T follicular helper cell (primary cell): ENCODE measurements at places on chromosomes 11 and 22.

DNA sequence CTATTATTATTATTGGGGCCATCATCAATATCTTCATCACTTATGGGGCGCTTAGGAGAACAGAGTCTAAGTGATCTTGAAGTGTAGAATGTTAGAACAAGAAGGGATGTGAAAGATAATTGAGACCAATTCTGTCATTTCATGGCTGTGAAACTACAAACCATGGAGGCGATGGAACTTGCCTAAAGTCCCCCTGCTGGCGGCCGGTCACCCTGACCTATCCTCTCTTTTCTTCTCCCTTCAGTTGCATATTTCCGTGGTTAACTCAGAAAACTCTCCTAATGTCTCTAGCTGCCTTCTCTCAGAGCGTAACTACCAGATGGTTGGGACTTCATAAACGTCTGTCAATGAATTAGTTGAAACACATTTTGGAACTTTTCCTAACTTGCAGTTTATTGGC, 6.6 kb upstream of the OR4B1 start:
- no peak for DNase-seq

DNA sequence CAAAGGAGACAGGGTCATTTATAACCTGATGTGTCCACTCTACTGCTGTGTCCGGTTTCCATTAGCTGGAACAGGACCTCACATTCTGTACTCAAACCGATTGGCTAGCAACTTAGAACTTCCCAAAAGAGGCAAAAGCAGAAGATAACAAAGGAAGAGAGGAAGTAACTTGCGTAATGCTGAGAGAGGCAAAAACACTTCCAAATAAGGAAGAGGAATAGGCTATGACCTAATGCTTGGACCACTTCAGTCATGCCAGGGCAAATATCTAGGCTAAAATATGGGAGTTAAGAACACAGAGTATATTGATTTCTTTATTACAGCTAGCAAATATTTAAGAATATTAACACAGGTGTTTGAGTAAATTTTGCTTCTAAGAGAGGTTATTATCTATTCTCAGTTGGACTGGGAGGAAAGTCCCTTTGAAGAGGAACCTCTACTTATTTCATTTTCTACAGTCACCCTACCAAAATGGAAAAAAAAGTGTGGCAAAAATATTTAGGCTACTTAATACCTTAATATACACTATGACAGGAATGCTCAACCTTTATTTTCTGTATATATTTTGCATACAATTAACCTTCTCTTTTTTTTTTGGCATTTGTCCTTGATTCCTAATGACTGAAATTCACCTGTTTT, 499.8 kb upstream of the CHORDC1 start:
- DNase-seq, result no peak

DNA sequence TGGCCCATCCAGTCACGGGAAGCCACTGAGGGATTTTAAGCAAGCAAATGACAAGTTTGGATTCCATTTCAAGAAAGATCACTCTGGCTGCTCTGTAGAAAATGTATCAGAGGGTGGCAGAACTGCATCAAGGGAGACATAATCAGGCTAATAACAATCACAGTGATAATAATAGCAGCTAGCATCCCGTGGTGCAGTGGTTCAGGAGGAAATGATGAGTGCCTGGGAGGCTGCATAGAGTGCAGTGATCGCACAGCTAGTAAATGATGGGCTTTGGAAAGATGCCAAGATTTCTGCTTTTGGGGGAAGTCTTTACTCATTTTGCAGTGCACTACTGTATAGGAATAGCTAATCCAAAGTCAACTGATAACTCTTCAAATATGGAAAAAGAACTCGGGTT, 35.8 kb downstream of the TNRC6B start:
- no peak for DNase-seq

- DNase-seq, result no peak
Observed at GRCh38 chr11:62419314-62419929, 589 bp downstream of the SCGB1A1 start.

GRCh38 chr22:43208703-43209522, 22.0 kb upstream of the TTLL12 start:
- no peak for DNase-seq

DNA sequence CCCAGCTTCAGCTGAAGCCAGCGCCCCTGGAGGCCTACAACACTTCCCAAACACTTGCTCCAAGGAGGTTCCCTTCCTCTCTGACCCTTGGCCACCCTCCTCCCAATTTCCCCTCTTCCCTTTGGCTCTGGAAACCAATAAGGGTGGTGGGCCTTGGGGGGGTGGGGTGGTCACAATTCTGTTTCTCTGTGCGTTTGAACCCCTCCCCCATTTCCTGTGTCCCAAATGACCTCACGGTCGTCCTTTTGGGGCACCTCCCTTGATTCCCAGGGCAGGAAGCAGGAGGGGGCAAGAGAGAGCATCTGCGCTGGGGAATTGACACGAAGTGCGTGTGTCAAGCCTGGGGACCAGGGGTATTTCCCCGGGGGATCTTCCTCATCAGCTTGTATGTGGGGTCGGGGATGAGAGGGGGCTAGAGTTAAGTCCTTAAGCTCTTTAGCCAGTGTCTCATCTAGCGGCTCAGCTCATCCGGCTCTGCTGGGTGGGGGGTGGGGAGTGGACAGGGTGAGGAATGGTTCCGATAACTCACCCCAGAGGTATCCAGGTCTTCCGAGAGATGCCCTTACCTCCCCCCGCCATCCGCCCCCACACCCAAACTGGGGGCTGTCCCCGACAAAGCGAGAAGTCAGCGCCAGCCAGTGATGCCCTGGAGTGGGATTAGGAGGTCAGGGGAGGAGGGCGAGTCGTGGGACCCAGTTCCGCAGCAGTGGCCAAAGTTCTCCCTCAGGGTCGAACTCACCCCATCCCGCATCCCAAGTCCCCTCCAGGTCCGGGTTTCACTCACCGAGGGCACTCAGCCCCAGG, 587 bp downstream of the ESAM start:
- DNase-seq, result no peak

DNA sequence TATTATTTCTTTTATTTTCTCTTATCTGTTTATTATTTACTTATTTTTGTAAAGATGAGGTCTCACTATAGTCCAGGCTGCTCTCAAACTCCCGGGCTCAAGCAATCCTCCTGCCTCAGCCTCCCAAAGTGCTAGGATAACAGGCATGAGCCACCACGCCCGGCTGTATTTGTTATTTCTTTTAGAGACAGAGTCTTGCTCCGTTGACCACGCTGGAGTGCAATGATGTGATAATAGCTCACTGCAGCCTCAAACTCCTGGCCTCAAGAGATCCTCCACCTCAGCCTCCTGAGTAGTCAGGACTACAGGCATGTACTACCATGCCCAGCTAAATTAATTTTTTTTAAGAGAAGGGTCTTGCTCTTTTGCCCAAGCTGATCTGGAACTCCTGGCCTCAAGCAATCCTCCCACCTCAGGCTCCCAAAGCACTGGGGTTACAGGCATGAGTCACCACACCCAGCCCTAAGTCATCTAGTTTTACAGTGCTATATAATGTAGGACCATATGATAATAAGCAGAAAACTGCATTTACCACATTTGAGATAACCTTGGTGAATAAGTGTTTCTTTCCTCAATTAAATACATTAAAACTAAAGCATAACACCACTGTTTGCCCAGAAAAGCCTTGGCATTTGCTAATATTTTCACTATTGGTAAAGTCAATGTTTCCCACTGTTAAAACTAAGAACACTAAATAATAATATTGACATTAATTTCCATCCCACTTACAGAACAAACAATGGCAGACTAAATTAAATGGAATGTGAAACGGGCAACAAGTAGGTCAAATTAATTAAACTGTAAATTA, 127.5 kb downstream of the SIK3 start:
- no peak for DNase-seq

- DNase-seq, result no peak
Observed at GRCh38 chr11:46237248-46238077, 40.0 kb upstream of the CREB3L1 start.

DNA sequence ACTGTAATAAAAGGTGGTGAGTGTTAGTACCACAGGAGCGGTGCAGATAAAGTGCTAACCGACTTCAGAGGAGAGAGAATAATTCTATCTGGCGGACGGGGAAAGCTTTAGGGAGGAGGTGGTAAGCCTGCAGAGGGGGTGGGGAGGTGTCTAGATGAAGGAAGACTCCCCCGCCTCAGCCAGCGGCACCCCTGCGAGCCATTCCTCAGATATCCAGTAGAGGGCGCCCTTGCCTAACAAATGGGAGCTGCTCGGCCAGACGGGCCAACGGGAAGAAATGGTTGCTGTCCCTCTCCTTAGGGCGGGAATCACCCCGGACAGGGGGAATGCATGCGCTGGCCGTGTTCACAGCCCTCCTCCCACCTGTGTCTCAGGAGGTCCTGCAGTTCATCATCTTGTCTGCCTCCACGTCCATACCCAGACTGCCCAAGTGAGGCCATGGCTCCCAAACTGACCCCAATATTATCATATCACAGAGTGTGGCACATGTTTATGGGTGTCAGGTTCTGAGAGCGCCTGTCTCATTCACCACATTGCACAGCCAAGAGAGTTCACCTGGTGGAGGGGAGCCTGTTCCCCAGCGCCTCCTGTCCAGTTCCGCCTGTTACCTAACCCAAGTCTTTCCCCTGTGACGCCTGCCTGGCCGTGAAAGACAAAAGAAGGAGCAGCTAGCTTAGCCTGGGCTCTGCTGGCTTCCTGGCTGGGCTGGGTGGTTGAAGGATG, 85.5 kb downstream of the ST3GAL4 start:
- DNase-seq, result peak; percentile 49

DNA sequence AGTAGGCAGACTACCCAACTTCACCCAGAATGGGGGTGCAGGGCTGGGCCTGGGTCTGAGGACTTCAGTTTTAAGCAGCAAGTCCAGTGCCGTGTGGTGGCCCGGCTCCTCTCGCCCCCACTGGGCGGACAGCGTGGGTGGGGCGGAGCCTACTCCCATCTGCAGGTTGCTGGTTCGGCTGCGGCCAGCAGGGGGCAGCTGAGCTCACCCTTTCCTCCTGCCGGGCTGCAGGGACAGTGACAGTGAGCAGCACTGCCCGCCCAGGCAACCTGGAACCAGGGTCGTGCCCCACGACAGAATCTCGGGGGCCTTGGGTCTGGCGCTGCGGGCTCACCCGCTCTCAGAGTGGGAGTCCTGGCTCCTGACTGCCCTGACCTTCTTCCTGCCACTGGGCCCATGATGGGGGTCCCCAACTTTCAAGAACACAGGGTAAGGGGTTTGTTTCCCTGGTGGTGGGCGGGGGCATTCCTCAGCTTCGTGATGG, 6.2 kb upstream of the NEAT1 start:
- DNase-seq, result peak; percentile 87

- DNase-seq, result no peak
Observed at GRCh38 chr11:93746101-93746500, 4.6 kb downstream of the C11orf54 start.

GRCh38 chr11:33982661-33983060, 68.9 kb upstream of the CAPRIN1 start:
- DNase-seq, result no peak

- no peak for DNase-seq
Observed at GRCh38 chr11:65744026-65744698, 23.6 kb upstream of the RNASEH2C start.

DNA sequence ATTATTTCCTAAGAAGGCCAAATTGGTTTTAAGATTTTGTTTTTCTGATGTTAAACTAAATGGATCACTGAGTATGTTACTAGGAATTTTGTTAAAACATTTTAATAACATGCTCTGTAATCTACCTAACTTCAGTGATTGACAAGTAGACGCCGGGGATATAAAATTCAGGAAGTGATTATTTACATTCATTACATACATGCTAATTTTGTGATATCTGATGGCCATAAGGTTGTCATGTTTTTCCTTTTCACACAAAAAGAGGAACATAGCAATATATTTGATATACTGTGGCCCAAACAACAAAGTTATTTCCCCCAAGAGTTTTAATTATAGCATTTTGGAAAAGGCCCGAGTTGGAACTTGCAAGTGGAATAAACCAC, 12.1 kb downstream of the SCUBE1 start:
- no peak for DNase-seq

- no peak for DNase-seq
Observed at GRCh38 chr22:30312053-30312452, 14.7 kb downstream of the TBC1D10A start.

- DNase-seq, result no peak
Observed at GRCh38 chr11:104343578-104343977, 179.6 kb upstream of the PDGFD start.

- no peak for DNase-seq
Observed at GRCh38 chr11:62433904-62434276, 15.1 kb downstream of the SCGB1A1 start.

DNA sequence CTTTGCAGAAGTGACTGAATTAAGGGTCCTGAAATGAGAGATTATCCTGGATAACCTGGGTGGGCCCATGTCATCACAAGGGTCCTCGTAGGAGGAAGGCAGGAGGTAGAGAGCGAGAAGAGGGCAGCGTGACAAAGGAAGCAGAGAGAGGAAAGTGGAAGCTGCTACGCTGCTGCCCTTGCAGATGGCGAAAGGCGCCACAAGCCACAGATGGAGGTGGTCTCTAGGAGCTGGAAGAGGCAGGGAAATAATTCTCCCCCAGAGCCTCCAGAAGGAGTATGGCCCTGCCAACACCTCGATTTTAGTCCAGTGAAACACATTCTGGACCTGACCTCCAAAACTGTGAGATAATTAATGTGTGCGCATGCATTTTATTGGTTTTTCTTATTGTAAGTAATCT, 13.4 kb downstream of the TMEM184B start:
- no peak for DNase-seq

- DNase-seq, result no peak
Observed at GRCh38 chr22:17921871-17922821, 102.2 kb downstream of the MICAL3 start.

DNA sequence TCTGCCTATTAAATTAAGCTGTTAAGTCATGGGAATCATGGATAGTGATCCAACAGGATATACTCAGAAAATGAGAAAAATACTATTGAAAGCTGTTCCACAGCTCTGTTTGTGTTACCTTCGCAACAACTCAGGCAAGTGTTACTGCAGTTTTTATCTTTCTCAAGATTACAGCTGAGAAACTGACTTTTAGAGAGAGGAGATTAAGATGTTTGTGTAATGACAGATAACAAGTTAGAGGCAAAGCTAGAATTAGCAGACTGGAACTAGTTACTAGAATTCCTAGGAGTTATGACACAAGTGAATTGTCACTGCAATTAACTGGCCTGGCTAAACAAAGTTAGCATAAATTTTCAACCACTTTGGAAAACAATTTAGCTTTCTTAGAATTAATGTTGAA, 1.6 kb downstream of the SLN start:
- DNase-seq, result no peak

- no peak for DNase-seq
Observed at GRCh38 chr11:36509201-36509639, 852 bp downstream of the TRAF6 start.

GRCh38 chr22:19085233-19085718, 36.9 kb downstream of the DGCR2 start:
- no peak for DNase-seq

DNA sequence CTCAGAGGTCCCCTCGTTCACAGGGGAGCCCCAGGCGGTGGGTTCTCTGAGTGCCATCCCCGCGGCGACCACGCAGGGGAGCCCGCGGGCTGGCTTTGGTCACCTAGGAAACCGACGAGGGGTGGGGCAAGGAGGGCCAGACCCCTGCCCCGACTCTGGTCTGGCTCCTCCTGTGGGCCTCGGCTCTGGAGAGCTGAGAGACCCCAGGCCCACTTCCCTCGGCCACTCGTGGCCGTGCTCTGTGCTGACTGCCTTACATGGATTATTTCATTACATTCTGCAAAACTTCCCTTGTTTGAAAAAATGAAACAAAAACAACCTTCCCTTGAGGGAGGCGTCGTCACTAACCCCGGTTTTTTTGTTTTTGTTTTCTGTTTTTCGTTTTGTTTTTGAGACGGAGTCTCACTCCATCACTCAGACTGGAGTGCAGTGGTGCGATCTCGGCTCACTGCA, 15.1 kb upstream of the CYTH4 start:
- peak; percentile 60 for DNase-seq
